EH (cell line): ENCODE measurements at places on chromosomes 16 and 17.

DNA sequence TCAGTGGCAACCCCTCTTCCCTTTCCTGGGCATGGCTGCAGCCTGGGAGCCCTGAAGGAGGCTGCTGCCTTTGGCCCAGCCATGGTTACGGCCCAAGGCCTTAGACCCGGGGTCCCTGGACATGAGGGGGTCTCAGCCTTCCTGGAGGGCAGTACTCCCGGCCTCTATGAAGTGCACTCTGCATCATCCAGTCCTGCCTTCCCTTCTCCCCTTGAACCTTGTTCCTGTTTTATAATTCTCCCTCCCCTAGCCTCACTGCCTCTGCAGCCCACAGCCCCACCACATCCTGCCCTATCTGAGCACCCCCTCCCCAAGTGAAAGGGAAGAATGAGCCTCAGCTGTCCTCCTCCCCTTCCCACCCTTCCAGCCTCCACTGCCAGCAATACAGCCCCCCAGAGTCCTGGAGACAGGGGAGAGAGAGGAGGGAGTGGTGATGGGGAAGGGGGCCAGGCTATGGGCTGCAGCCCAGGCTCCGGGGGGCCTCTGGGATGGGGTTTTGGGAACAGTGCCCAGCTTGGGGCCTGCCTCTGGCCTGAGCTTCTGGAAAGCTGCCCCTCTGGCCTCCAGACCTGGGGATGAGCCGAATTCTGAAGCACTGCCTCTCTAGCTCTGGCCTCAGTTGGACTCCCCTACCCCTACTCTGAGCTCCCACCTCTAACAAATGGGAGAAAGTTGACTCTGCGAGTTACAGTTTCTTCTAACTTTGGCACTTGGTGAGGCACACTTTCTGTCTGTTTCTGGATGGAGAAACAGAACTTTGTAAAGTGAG is 7.6 kb downstream of the CCR7 start:
- DNase-seq, result no peak

DNA sequence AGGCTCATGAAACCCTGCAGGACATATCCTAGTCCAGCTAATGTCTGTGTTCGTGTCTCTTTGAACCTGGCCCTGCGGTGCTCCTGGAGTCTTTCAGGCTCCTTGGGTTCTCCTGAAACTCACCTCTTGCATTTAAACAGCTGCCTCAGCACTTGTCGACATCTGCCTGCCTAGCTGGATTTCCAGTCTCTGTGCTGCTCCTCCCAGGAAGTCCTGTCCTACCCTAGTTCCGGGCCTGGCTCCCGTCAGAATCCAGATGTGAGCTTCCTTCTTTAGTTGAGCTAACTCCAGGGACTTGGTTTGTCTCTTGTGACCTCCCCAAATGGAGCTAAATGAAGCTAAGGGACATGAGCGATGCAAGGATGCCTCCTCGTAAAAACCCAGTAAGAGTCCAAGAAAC is 155.2 kb upstream of the PIRT start:
- no peak for DNase-seq

DNA sequence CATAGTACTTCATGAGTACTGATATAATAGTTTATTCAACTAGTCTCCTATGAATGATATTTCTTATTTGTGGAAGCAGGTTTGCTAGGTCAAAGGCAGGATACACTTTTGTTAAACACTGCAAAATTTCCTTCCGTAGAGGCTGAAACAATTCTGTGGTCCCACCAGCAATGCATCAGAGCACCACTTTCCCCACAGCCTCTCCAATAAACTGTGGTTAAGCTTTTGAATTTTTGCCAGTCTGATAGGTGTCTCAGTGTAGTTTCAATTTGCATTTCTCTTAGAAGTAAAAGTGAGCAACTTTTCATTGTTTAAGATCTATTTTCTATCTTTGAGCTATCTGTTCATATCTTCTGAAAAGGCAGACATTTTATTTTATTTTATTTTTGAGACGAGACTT is 36.4 kb upstream of the CORO6 start:
- no peak for DNase-seq

DNA sequence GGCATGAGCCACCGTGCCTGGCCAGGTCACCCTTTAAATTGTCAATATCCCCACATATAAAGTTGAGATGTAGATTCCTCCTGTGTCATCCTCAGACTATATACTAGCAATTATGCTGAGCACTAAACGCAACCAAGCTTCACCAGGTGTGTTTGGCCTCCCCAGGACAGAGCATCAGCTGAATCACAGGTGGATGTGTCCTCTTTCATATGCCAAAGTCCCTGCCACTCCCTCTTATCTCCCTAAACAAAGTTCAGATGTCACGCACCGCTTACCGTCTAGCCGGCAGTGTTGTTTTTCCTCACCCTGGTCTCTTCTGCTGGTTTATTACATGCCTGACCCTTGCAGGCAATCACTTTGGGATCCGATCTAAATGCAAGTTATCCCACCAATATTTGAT is 43.8 kb upstream of the ARHGAP44 start:
- DNase-seq, result no peak

GRCh38 chr16:19104607-19105006 is 9.2 kb upstream of the ITPRIPL2 start:
- no peak for DNase-seq

- DNase-seq, result peak; percentile 32
These were observed 28.0 kb upstream of the LITAF start for GRCh38 chr16:11614587-11615175.
